ENCODE measurements at places on chromosomes 7 and 10. TPM values are rescaled to one million over a fixed set of nuclear protein-coding genes. Genes with fewer than 3 reads are reported as not detected.

The DOCK1 gene
- polyA plus RNA-seq: 29.1 TPM

The FAM241B gene
- polyA plus RNA-seq: not detected

The CTNNA3 gene
- polyA plus RNA-seq: 5.5 TPM

The FGFBP3 gene
- polyA plus RNA-seq: 2.9 TPM

The ARHGEF35 gene
- polyA plus RNA-seq: 1.5 TPM

The LSM8 gene
- 52.8 TPM for polyA plus RNA-seq

The ZNF736 gene
- polyA plus RNA-seq: 7.5 TPM

The OR2A1 gene
- polyA plus RNA-seq: 0.80 TPM

The RNF32 gene
- 1.4 TPM for polyA plus RNA-seq

The STRIP2 gene
- 9.3 TPM for polyA plus RNA-seq

The NPC1L1 gene
- polyA plus RNA-seq: 0.24 TPM

The CAMK2B gene
- 9.4 TPM for polyA plus RNA-seq

DNA sequence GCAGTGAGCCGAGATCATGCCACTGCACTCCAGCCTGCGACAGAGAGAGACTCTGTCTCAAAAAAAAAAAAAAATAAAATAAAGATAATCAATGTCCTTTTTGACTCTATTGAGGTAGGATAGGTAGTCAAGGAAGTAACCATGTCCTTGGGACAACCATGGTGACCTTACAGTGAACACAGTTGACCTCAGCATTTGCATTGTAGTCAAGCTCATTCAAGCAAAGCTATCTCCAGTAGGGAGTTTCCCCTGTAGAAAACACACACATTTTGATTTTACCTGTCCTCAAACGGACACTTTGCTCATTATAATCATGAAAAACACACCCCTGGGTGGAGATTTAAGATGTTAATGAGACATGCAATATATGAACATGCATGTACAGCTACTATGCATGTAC, 171.7 kb downstream of the KIF20B start:
- DNase-seq: no peak

- no peak for DNase-seq
These were observed 507.8 kb downstream of the SORCS3 start for GRCh38 chr10:105148921-105149320.

DNA sequence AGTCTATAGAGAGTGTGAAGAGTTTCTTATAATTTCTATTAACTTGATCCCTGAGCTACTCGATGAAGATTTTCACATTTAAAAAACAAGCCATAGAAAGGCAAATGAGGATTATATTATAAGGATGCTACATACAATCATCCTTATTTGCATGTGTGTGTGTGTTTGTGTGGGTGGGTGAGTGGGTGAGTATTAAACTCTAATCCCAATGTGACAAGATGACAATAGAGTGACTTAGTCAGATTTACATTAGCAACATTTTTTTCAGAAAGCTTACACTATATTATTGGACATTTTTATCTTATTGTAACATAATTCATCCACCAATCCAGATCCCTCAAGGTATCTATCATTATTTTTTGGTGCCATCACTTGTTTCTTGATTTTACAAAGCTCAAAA, 331.7 kb downstream of the SORCS1 start:
- no peak for DNase-seq

GRCh38 chr10:124874-125273, 10.4 kb upstream of the ZMYND11 start:
- no peak for DNase-seq

GRCh38 chr7:5692112-5692844, 89.2 kb downstream of the RNF216 start:
- peak; percentile 89 for DNase-seq

GRCh38 chr10:47269294-47269693, 30.7 kb upstream of the GDF10 start:
- no peak for DNase-seq

GRCh38 chr10:70765794-70766594, 19.2 kb downstream of the TBATA start:
- no peak for DNase-seq

DNA sequence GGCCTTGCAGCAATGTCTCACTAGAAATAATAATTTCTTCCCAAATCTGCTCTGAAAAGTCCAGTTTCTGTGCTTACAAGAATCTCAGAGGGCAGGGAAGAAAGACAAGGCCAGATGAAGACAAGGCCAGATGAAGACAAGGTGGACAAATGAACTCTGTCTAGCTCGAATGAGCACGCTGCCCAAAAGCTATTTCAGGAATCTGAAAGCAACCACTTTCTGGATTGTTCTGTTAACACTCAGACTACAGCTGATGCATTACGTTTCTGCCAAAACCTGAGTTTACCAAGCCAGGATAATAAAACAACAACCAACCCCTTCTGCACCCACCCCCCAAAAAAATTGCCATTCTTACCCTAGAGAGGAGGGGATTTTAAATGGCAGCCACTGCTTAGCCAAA, 1073.6 kb downstream of the SORCS3 start:
- no peak for DNase-seq

DNA sequence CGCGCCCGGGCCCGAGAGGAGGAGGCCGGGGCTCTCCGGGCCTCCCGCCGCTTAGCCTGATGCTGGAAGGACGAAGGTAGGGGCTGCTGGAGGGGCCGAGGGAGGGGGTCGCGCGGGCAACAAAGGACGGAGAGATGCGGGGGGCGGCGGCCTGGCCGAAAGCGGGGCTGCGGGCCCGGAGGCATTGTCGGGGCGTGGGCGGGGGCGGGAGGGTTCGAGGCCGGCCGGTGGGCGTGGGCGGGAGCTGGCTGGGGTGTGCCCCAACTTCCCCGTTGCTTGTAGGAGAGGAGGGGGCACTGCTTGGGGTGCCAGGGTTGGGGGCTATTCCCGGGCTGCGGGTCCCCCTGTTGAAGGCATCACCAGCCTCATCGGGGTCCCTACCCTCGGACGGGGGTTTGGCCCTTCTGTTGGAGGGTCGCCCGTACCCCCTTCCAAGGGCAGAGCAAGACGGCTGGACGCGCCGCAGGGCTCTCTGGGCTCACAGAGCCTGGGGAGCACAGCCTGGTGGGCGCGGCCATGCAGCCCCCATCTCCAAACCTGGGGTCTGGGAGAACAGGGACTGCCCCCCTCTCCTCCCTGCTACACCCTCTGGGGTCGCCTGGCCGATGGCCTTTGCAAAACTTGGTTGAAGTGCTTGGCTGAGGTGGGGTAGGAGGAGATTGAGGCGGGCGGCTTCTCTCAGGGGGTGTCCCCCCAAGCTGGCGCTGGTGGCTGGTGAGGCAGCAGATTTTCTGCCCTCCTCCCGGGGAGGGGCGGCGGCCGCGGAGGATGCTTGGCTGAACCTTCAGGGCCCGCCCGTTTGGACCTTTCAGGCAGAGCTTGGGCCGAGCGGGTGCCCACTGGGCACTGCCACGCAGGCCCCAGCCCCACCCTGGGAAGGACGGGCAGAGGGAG, 699 bp downstream of the CLIP2 start:
- DNase-seq: no peak

All from muscle of arm (tissue), 14 donors.